ENCODE measurements at places on chromosomes 12 and 14.

GRCh38 chr14:70700955-70701585 is 59.4 kb downstream of the TTC9 start:
- no peak for DNase-seq

- peak; percentile 48 for DNase-seq
Measured at GRCh38 chr14:93533842-93534241, 103.1 kb downstream of the UNC79 start.

DNA sequence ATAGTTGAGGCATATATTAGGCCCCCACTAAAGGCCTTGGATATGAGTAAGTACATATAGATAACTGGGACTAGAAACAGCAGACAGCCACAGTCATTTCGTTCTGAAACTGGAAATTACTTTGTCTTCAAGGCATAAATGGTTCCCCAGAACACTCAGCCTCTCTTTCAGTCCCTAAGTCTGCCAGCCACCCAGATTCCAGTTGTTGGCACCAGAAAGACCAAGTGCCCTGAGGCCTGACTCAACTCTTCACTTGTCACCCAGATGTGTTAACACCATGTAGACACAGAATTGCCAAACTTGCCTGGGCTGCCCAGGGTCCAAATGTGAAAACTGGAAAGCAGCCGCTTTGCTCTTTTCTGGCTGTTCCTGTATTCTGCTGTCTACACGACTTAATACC is 3.0 kb upstream of the LGALS3 start:
- DNase-seq: no peak

- no peak for DNase-seq
Measured at GRCh38 chr12:89999699-90000505, 291.3 kb upstream of the ATP2B1 start.

GRCh38 chr14:96231056-96231455 is 25.0 kb upstream of the BDKRB1 start:
- no peak for DNase-seq

DNA sequence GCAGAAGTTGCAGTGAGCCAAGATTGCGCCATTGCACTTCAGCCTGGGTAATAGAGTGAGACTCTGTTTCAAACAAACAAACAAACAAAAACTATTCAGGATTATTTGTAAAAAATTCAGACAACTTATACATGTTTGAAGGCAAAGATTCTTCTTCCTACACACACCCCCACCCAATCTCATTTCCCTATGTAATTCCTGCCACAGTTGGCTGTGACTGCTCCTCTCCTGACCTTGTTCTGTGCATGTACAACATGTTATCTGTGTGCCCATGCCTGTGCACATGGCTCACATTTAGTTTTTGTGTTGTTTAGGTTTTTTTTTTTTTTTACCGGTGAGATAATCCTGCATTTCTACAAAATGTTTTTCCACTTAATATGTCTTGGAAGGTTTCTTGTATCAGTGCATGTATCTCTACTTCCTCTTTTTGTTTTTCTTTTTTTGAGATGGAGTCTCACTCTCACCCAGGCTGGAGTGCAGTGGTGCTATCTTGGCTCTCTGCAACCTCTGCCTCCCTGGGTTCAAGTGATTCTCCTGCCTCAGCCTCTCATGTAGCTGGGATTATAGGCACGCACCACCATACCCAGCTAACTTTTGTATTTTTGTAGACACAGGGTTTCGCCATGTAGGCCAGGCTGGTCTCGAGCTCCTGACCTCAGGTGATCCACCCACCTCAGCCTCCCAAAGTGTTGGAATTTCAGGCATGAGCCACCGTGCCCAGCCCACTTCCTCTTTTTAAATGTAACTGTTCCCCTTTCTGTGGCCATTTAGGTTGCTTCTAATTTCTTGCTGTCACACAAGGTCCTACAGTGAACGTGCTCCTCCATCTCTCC is 8.7 kb downstream of the CFAP251 start:
- DNase-seq: no peak

GRCh38 chr12:111126331-111126730 is 206.0 kb upstream of the MYL2 start:
- DNase-seq: no peak

GRCh38 chr12:104486943-104487819 is 30.4 kb downstream of the CHST11 start:
- no peak for DNase-seq

GRCh38 chr14:34318014-34318413 is 144.0 kb downstream of the SPTSSA start:
- no peak for DNase-seq

- no peak for DNase-seq
Measured at GRCh38 chr12:104026841-104027599, 23.0 kb downstream of the GLT8D2 start.
